ENCODE measurements at places on chromosomes 4 and X.

DNA sequence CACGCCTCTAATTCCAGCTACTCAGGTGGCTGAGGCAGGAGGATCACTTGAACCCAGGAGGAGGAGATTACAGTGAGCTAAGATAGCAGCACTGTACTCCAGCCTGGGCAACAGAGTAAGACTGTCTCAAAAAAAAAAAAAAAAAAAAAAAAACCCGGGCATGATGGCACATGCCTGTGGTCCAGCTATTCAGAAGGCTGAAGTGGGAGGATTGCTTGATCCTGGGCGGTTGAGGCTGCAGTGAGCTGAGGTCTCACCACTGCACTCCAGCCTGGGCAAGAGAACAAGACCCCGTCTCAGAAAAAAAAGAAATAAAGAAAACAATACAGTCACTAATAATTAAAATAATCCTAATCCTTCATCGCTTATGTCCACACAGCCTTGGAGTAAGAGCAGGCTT lies 68.1 kb downstream of the APBB2 start:
- no peak for DNase-seq

- DNase-seq, result no peak
Observed at GRCh38 chr4:83780053-83780733, 244.3 kb downstream of the GPAT3 start.

DNA sequence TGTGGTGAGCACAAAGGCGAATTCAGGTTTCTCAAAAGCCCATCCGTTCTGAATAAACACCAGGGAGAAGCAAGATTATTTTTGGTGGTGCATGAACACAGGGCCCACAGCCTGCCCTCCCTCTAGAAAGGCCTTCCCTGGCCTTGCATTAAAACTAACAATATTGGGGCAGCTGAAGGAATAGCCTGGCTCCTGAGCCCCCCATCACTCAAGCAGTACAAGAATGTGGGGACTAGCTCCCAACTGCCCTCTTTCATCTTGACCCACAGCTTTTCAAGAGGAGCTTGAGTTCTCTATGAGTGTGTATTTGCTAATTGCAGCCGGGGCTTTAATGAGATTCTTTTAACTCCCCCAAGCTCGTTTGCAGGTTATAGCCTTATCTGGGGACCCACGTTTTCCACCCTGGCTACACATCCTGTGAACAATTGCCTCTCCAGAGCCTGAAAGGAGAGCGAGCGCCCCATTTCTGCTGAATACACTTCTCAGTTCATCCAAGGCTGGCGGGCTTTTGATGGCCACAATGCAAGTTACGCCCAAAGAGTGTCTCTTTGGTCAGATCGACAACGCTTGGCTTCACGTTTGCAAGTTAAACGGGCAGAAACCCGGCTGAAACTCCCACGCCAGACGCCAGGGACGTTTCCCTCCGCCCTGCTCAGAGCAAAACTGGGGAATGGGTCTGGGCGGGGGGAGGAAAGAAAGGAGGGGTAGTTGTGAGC lies 4.7 kb upstream of the GSX2 start:
- DNase-seq, result no peak

GRCh38 chr4:128917781-128918180 lies 108.3 kb downstream of the JADE1 start:
- no peak for DNase-seq

- DNase-seq, result no peak
Observed at GRCh38 chr4:150006197-150006596, 72.0 kb upstream of the DCLK2 start.

DNA sequence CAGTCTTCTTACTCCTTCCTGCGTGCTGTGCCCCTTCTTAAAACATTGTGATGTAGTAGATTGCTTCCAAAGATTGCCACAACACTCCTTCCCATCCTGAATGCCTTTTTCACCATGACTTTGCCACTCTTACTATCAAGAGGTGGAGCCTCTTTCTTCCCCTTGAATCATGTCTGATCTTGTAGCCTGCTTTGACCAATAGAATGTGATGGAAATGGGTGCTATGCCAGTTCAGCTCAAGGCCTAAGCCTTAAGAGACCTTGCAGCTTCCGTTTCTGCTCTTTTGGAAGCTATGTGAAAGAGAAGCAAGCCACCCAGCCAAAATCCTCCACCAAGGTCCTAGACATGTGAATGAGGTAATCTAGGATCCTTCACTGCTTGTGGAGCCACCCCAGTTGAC lies 31.6 kb upstream of the RP2 start:
- no peak for DNase-seq

DNA sequence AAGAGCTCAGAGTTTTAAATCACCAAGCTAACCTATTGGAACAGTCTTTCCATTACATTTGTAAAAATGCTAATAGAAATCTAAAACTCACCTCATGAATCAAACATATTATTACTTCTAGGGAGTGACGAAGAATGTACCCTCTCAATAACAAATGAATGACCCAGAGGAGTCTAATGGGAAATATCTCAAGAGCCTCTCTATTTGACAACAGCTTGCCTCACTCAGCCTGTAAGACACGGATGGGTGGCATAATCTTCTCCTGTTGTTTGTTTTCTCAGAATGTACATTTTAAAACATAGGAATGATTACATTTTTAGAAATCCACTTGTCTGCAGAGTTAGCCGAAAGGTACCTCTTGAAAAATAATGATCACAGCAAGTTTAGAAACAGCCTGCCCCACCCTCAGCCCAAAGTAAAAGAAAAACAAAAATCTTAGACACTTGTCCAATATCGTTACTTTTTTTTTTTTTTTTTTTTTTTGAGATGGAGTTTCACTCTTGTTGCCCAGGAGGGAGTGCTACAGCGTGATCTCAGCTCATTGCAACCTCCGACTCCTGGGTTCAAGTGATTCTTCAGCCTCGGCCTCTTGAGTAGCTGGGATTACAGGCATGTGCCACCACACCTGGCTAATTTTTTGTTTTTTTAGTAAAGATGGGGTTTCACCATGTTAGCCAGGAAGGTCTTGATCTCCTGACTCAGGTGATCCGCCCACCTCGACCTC lies 183.6 kb upstream of the FTHL17 start:
- DNase-seq, result no peak

- DNase-seq, result no peak
Observed at GRCh38 chr4:184386271-184386781, 88.0 kb downstream of the IRF2 start.

DNA sequence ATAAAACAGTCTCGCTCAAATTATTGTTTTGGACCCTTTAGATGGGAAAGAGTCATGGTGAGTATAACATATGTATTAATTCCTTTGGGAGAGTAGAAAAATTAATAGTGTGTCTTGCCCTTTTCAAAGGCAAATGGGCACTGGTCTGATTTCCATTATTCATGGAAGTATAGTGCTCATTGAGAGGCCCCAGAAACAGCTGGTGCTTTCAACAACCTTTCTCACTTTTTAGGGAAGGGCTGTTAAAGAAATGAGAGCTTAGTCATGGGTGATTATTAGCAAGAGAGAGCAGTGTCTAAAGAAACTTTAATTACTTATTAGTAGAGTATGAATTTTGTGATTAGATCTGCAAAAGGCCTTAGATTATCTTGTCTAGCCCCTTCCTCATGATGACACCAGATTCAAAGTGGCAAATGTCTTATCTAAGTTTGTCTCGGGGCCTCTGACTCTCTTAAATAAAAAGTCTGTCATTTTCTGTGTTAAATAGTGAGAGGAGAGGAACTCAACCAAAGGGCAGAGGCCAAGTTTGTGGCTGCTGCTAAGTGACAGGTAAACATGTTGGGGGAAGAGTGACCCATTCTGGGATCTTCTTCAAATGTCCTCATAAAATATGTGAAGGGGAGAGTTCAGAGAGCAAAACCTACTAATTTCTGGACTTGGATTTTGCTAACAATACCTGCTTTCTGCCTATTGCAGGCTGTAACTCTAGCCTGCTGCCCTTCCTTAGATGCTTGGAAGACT lies 110.6 kb downstream of the REPS2 start:
- DNase-seq, result no peak

GRCh38 chr4:48225368-48226141 lies 44.1 kb downstream of the TEC start:
- no peak for DNase-seq

GRCh38 chr4:41212616-41213203 lies 1.6 kb downstream of the APBB2 start:
- no peak for DNase-seq

All from HCT116 (cell line).